ENCODE measurements at places on chromosomes 11 and 22.

- DNase-seq = peak; percentile 27
Observed at GRCh38 chr22:19228179-19228578, 49.6 kb upstream of the SLC25A1 start.

GRCh38 chr11:127247261-127247851 is 246.8 kb upstream of the KIRREL3 start:
- no peak for DNase-seq

GRCh38 chr22:44730022-44730393 is 22.4 kb upstream of the ARHGAP8 start:
- no peak for DNase-seq

DNA sequence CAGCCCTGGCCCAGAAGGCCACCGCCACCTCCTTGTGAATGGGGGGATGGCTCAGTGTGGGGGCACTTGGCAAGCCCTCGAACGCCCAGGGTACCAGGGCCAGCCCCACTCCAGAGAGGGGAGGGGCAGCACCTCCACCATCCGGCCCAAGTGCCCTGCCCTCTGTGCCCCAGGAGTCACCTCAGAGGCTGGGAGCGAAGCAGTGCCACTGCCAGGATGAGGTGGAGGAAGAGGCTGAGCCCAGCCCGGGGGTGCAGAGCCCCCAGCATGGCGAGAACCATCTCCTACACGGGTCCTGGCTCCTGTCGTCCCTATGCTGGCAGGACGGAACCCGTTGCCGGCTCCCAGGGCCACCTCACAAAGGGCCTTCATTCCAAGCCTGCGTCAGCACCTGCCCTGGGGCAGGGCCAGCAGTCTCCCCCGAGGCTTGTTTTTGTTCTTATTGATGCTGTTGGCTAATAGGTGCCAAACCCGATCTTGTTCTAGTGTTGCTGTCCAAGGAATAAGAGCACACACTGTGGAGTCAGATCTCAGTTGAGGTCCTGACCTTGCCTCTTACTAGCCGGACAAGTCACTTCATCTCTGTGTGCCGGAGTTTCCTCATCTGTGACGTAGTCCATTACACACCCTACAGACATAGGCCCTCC is at the start of gene FREY1:
FREY1 (minus strand) TSS at position 307 of the 647 bp plus-strand sequence; CDS start at position 281, 26 bp downstream.
- no peak for DNase-seq

GRCh38 chr11:128313931-128314330 is 273.4 kb downstream of the ETS1 start:
- DNase-seq = no peak

DNA sequence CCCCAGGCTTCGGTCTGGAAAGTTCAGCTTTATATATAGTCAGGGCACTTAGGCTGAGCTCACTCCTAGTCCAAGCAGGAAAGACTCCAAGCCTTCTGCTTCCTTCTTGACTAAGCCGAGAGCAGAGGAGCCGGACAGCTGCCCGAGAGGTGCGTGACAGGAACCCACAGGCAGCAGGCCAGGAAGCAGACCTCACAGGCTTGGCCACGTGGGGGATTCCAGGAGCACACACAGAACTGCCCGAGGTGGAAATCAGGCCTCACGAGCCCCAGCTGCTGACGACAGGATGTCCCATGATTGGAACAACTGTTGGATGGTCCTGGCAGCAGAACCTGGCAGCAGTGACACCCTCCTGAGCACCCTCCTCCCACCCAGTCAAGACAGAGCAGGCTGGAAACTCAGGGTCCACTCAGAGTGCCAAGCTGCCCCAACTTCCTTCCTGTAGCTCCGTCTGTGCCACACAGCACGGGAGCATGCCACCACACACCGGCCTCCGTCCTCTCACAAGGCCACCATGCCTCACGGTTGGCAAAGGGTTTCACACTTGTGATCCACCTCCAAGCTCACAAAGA is 5.4 kb downstream of the PLA2G6 start:
- DNase-seq = no peak

GRCh38 chr11:74679513-74679865 is 51.7 kb downstream of the CHRDL2 start:
- DNase-seq = no peak

DNA sequence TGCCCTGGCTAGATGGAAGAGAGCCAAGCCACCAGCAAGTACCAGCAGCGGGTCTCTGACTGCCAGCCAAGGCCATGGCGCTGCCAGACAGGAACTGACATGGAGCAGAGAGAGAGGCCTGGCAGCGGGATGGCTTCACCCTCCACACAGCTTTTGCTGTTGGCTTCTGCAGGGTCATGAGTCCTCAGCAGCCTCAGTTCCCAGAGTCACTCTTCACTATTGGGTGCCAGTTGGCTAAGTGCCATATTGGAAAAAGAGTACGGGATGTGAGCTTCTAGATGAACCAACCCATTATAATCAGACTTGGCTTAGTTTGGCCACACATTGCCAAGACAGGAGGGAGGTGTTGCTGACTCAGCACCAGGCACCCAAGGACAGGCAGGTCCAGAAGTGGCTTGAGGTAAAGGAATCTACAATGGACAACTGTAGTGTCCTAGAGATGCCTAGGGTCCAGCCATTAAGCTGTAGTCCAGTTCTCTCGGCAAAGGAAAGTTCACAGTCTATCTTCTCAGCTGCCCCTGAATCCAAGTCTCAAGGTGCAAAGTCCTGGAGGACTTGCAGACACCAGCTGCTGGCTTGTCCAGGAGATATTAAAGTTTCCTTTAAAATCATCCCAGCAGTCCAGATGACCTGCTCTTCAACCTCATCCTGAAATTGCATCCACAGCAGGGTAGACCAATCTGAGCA is 40.7 kb upstream of the POU2AF1 start:
- peak; percentile 16 for DNase-seq

- no peak for DNase-seq
Observed at GRCh38 chr11:10481560-10482349, 26.7 kb downstream of the AMPD3 start.

DNA sequence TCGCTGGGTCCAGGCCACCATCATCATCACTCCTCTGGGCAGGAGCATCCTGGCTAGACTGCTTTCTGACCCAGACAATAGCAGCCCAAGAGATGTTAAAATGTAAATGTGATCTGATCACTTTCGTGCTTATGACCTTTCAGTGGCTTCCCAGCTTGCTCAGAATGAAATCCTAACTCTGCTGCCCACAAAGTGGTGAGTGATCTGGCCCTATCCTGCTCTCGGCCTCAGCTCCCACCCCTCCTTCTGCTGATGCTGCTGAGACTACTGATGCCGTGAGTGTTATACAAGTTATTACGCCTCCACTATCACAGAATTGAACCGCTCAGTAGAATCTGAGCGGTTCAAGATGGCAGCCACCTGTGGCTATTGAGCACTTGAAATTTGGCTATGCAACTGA is 26.2 kb downstream of the ELF5 start:
- DNase-seq = no peak

- no peak for DNase-seq
Observed at GRCh38 chr11:105074166-105074530, 29.0 kb upstream of the CARD16 start.

DNA sequence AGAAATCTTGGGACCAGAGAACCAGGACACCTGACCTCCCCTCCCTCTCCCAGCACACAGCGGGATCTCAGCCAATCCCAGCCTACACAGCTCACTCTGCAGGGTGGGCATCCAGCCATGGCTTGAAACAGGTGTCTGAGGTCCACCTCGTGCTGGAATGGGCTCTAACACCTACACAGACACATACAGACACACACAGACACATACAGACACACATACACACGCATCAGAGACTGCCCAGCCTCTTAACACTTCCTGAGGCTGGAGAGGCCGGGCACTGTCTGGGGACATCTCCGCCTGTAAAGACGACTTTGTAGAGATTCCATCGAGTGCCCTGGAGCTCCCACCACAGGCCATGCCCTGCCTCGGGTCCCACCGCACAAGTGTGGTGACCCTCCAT is 36.7 kb downstream of the CAPN1 start:
- no peak for DNase-seq

- DNase-seq = no peak
Observed at GRCh38 chr11:126748793-126749192, 251.8 kb downstream of the KIRREL3 start.

DNA sequence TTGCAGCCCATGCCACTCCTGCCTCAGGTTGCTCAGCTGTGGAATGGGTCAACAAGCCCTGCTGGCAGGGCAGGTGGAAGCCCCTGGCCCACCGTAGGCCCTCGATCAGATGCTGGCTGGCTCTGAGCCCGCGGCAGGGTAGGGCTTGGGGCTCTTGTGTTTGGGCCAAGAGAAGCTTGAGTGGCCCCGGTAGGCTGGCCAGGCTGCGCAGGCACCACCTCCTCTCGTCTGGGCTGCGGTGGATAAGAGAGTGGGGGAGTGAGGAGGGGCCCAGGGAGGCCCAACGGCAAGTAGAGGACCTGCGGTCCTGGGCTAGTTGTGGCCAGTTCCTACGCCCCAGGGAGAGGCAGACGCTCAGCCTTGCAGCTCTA is 115.2 kb downstream of the CEP164 start:
- no peak for DNase-seq

DNA sequence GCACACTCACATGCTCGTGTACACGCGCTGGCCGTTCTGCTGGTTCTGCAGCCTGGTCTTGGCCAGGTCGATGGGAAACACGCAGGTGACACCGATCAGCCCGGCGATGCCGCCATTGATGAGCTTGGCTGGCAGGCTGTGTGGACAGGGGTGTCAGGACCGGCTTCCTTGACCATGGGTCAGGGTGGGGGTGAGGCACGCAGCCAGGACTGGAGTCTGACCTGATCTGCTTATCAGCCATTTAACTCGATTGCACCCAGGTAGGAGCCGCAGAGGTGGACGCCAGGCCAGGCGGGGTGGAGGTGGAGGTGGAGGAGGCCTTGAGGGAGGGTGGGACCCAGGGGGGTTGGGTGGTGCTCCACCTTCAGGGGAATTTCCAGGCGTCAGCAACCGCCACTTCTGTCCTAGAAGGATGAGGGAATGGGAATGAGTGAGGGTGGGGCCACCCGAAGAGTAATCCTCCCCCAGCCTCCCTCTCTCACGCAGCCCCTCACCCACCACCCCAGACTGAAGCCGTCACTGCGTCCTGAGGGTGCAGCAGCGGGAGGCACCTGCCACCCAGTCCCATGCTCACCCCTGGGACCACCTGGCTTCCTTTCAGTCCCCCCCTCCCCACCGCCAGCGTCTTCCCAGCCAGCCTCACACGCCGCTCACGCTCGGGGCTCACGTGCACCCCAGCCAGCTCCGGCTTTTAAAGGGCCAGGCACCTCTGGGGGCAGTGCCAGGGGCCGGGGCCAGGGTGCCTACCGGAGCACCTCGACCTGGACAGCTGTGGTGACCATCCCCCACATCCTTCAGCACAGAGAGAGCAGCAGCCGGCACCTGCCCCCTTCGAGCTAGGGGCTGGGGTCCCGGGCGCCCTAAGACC is 3.1 kb downstream of the SLC25A22 start:
- peak; percentile 91 for DNase-seq
